ENCODE measurements at places on chromosomes 2 and 18. TPM values are rescaled to one million over a fixed set of nuclear protein-coding genes. Genes with fewer than 3 reads are reported as not detected.

DNA sequence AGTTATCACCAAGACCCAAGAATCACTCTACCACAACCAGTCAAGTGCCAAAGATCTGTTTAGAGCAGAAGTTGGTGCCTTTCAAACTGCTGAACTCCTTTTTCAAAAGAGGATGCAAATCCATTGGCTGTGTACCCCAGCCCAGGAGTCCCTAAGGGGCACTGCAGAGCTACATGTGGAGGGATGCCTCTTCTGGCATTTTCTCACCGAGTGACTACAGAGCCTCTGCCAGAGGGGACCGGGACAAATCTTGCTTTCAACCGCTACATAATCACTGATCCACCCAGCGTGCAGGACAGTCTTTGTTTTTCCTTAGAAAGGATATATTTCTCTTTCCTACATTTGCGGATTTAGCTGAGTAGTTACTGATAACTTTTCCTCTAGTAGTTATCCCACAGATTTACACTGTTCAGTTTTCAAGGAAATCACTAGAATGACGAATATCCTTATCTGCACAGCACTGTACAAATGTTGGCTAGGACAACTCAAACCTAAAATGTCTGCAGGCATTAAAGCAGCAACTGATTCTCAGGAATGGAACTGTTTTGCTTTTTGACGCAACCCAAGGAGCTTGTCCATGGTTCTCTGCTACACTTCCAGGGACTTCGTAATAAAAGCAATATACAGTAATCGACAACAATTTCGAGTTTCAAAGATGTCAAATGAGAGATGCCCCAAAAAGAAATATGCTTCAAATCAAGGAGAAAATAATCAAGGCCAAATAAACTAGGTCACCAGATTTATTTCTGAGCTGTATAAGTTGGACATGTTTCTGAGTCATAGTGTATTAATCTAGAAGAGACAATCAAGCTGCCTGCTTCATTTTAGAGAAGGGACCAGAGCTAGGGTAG lies 24.1 kb downstream of the EPB41L3 start:
- DNase-seq: peak; percentile 70

DNA sequence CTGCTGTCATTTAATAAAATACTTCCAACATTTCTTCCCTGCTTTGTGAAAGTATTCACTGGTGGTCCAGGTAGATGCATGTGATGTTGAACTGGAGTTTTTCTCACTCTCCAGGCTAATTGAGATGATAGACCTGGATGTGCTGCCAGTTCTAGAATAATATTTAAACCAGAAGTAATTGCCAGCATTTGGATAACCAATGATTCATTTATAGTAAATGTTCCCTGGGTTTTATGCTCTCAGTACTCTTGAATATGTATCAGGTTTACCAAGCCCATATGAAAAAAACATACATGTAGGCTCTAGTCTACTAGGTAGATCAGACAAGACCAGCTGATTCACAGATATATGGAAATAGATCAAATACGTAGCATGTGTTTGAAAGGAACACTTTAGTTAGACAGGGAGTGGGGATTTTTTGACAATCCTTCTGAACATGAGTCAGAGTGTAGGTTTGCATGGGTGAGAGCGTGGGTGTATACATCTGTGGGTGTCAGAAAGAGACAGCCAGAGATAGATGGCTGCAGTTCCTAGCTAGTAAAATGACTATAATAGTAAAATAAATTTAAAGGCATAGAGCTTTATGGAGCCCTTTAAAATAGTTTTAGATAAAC lies 115.1 kb downstream of the NAB1 start:
- DNase-seq: no peak

- no peak for DNase-seq
These were observed 107.0 kb downstream of the NAB1 start for GRCh38 chr2:190755772-190756415.

ARMC9 gene
- 165 TPM for total RNA-seq

DNA sequence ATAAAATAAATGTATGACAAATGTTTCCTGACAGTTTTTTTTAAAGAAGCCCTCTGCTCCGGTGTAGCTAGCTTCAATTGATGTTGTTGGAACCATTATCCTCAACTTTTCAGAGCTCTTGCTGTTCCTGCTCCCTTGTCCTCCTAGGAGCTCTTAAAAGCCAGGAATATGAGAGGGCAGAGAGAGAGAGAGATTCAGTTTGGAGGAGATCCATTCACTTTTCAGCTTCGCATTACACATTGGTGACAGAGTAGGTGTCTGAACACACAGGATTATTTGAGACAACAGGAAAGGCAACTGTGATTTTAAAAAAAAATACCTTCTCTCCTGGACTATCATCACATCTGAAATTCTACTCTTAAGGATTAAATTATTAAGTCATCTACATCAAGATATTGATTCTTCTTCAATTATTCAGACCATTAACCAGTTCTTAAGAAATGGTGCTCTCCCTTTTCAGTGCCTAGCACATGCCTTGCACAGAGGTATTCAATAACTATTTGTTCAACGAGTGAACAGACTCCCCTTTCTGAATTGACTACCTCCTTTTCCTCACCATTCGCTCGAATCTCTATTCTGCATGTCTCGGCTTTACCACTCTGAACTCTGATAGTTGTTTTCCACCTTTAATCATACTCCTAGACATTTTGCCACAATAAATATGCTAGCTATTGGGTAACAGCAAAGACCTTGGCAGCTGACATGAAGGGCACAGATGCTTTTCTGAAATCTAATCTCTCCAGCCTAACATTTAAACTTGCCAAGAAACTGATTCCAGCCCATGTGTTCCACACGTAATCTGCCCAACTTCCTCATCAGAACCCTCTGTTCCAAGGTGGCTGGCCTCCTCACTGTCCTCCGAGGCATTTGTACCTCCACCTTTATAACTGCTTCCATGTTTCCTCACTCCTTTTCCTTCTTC lies 28.6 kb upstream of the SLC35F5 start:
- no peak for DNase-seq

DNA sequence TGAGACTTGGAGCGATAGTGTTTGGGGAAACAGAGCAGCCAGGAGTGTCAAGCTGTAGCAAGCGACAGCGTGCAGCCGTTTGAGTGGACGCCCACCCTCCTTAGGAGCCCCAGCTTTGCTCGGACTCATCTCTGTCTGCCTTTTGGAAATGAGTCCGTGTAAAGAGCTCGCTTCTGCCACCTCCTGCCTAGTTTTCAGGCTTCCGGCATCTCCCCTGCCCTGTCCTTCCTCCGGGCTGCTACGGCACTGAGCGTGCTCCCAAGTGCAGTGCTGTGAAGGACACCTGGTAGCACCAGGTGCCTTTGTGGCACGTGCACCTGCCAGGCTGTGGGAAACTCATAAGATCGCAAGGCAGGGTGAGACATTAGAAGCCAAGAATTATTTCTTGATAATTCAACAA lies 117.1 kb downstream of the RNF144A start:
- peak; percentile 76 for DNase-seq

SPP2 gene
- not detected for total RNA-seq

- DNase-seq: no peak
These were observed 59.4 kb upstream of the HAAO start for GRCh38 chr2:42851740-42852250.

- DNase-seq: no peak
These were observed 1.2 kb upstream of the EN1 start for GRCh38 chr2:118848381-118849225.

ALK gene
- not detected for total RNA-seq

DNA sequence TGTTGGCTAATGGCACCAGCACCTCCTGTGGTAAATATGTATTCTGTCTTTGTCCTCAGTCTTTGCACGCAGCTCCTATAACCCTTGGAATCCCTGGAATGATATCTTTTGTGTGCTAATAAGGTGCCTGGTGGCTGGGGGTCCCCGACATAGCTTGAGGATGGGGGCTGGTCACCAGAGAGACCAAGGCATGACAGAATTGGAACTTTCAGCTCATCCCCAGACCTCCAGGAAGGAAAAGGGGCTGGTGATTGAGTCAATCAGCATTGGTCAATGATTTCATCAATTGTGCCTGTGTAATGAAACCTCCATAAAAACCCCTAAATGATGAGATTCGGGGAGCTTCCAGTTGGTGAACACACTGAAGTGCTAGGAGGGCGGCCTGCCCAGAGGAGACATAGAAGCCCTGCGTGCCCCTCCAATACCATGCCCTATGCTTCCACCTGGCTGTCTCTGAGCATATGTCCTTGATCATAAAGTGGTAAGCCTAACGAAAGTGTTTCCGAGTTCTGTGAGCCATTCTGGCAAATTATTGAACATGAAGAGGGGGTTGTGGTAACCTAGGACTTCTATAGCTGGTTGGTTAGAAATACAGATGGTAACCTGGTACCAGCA lies 26.6 kb upstream of the KCMF1 start:
- DNase-seq: no peak

DNA sequence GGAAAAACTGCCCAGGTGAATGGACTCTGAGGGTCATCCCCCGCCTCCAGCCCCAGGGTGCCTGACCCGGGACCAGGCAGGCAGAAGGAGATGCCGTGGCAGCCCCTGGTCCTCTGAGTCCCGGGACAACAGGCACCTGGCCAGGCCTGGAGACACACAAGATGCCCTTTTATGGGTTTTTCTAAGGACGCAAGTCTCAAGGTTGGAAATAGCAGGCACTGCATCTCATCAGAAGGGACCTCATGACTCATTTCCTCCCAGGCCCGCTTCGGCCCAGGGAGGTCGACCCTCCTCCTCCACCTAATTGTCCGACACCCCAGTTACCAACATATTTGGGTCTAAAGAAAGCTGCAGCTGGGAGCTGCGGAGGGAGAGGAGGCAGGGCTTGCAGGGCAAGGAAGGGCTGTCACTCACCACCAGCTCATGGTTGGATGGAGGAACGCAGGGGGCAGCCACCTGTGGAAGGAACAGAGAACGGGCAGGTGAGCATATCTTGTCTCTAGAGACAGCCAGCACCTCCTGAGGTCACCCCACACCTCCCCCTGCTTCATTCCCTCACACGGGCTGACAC lies 82.9 kb downstream of the TNS1 start:
- DNase-seq: no peak

GRCh38 chr18:8260319-8260718 lies 348.9 kb upstream of the RAB12 start:
- no peak for DNase-seq
